ENCODE measurements at places on chromosomes 4 and X.
A peak's percentile ranks its signal among the peaks of the same experiment; 100 is the strongest.

DNA sequence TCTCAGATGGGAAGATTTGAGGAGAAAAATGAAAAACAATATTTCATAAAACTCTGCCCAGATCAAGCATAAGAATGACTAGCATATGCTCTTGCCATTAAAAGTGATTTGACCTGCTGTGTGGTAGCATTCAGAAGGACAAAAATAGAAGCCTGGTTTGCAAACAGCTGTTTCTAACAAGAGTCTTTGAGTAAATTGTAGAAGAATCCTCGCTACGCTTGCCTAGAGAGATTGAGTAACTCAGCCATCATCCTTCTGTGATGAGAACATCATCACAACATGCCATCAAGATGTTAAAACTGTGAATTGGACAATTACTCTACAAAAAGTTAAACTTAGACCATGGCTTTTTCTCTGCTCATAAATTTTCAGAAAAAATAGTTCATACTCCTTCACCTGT lies 168.9 kb upstream of the PUDP start:
- DNase-seq, result no peak

GRCh38 chrX:13754765-13755164 lies 20.2 kb downstream of the OFD1 start:
- DNase-seq, result no peak

GRCh38 chrX:133726642-133727041 lies 258.8 kb downstream of the GPC3 start:
- no peak for DNase-seq

DNA sequence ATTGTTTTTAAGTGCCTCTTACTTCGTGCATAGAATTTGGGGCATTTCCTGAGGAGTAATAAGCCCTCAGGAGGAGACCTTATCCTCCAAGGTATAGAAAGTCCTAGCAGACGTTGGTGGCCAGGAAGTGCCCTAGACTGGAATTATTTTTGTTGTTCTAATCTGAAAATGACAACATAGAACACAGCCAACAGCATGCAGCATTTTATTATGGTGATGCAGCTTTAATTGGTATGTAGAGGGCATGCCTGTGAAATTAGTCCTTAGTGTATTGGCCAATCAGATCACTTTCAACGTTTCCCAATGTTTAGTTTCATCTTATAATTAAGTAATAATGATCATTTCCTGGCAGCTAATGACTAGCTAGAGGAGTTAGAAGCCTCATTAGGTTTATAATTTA lies 199.2 kb downstream of the SHROOM3 start:
- DNase-seq, result no peak

DNA sequence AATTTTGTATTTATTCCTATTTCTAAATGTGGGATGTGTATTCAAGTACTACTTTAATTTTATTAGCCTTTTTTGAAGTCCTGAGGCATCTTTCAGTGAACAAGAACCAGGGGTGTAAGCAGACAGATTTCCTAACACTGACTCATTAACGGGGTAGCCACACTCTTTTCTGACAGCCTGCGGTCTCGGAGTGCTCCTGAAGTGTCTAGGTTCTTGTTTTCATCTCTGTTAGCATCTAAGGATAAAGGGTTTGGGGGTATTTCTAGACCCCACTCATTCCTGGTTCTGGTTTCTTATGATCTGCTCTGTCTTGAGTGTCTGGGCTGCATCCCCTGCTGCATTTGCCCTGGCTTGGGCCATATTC lies 71.9 kb downstream of the GC start:
- no peak for DNase-seq

GRCh38 chr4:7263166-7263565 lies 70.8 kb downstream of the SORCS2 start:
- no peak for DNase-seq

DNA sequence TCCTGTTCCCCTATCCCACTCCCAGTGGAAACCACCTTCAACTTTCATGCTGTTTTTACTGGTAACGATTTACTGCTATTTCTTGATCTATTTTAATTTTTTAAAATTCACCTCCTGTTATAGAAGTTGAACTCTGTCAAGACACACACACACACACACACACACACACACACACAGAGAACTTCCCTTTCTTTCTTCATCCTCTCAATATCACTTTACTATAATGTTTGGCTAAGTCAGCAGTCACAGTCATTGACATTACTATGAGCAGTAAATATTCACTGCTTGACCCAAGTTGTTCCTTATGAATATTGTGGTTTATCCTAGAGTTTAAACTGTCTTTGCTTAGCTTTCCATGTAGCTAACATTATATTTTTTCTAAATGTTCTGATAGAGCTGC lies 24.0 kb upstream of the SGMS2 start:
- DNase-seq, result no peak

- no peak for DNase-seq
Observed at GRCh38 chr4:123986268-123986798, 589.7 kb downstream of the SPRY1 start.

DNA sequence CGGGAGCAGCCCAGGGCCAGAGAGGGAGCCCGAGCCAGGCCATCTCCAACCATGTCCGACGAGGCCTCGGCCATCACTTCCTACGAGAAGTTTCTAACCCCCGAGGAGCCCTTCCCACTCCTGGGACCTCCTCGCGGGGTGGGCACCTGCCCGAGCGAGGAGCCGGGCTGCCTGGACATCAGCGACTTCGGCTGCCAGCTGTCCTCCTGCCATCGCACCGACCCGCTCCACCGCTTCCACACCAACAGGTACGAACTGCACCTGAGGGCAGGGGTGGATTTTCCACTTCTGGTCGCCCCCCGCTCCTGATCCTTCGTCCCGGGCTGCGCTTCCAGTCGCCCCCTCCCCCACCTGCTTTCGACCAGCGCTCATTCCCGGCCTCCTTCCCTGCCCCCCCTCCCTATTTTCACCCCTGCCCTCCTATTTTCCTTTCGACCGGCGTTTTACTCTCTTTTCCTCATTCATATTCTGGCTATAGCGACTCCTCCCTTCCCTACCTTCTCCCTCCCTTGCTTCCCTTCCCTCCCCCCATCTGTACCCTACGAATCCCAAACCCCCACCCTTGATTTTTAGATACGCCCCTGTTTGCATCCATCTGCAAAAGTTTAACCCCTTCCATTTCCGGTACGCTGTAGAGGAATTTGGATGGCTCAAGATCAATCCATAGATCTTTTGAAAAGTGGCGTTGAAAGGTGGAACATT lies 633 bp downstream of the FAM199X start:
- no peak for DNase-seq

GRCh38 chr4:106186201-106186600 lies 129.8 kb downstream of the TBCK start:
- DNase-seq, result no peak

GRCh38 chrX:11349661-11350337 lies 56.6 kb downstream of the AMELX start:
- no peak for DNase-seq

- no peak for DNase-seq
Observed at GRCh38 chr4:1202526-1203011, 30.2 kb upstream of the SPON2 start.

DNA sequence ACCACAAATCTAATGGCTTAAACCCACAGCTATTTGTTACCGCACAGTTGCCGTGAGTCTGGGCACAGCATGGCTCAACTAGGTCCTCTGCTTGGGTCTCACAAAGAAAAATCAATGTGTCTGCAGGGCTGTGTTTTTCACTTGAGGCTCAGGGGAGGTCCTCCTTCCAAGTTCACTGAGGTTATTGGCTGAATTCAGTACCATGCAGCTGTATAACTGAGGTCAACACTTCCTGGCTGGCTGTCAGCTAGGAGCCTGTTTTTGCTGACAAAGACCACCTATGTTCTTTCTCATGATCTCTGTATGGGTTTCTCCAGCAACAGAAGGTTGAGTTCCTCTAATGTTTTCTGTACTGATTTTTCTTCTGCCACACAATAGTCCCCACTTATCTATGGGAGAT lies 736.7 kb upstream of the PRKX start:
- DNase-seq, result no peak

DNA sequence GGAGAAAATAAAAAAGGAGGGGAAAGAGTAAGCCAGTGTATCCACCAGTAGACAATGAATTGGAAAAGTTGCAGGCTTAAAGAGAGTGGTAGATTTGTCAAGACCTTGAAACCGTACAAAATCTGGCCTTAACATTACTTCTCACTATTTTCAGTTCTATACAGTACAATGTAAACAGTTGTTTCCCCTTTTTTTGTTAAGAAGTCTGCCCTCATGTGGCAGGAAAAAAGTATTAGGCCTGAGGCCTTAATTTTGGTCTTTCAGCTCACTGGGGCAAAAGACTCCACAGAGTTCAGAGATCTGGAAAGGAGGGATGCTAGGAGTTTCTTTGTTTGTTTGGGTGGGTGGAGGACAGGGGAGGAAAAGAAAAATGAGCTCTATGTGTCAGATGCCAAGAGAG lies 92.8 kb upstream of the CCDC160 start:
- peak; percentile 25 for DNase-seq

DNA sequence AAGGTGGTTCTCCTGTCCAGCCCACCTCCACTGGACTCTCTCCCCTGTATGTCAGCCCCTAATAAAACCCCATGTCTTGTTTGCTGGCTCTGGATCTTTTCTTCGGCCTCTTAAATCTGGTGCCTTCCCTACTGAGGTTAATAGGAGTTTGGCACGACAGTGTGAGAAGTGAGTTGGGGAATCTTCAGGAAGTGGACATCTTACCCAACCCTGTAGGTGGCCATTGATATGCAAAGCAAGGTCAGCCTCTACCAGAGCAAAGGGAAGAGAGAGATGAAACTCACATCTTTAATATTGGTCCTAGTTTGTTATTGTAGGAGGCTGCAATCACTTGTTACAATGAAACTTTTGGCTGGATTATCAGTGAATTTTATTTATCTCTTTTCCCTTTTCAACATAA lies 111.7 kb downstream of the CHRDL1 start:
- DNase-seq, result no peak

DNA sequence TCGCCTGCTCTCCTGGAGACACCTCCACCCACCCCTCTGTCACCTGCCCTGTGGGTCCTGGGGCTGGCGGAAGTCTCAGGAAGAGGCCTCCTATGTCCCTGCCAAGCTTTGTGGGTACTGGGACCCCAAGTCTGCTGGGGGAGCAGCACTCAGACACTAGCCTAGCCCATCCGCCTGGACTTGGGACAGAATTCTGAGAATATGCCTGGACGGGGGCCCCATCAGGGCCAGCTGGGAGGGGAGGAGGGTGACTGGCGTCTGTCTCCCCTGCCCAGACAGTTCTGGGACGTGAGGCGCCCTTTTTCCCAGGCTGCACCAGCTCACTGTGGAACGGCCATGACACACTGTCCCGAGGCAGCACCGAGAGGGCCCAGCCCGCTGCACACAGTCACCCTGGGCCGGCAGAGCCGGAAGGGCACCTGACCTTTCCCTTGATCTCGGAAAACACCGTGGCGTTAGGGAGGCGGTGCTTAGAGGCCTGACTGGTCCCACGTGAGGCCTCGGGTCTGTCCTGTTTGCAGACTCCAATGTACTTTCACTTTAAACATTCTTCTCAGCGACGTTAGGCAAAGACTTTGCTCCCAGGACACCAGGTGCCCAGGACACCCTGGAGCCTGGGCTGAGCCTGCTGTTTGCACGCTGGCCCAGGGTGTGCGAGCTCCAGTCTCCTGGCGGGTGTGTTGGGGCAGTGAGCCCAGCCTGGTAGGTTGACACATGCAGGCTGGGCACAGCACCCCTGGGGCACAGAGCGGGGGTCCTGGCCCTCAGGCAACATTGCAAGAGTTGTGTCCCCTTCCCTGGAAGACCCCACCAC lies 700 bp downstream of the SLC26A1 start:
- no peak for DNase-seq

DNA sequence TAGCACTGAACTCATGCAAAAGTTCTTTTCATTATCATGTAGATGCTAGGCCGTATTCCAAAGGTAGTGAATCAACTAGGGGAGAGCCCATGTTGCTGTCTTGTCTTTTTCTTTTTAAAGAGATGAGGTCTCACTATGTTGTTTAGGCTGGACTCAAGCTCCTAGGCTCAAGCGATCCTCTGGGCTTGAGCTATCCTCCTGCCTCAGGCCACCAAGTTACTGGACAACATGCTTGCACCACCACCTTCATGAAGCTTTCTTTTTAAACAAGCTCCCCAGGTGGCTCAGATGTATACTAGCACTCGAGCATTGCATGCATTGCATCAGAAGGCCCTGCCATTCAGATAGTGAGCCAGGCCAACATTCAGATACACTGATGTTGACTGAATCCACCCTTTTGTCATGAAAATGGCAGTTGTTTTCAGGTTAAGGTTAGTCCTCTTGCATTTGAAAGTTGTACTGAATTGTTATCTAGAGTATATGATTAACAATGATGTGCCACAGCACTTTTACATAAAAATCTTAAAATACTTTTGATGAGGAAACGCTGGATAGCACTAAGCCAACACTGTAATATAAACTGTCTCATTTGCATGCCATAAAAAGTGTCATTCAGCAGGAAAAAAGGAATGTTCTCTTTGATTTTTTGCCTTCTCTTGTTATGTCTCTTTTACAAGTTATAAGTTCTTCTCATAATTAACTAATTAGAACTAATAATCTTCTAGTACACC lies 76.7 kb downstream of the FNIP2 start:
- DNase-seq, result no peak

DNA sequence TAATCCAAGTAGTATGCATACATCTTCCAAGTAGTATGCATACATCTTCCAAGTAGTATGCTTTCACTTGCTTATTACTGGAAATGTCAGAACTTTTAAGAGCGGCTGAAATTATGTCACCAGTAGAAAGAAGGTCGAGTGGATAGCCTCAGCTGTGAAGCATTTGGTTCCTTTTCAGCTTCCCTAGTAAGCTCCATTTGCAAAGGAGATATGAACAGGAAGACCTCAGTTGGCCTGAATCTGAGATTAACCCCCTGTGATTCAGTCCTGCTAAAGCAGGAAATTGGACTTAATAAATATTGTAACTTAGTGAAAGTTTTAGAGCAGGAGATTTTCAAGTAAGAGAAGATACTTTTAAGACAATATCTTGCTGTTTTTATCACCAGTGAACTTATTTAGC lies 48.1 kb downstream of the PCDH7 start:
- no peak for DNase-seq

GRCh38 chrX:139725720-139726119 lies 17.8 kb upstream of the MCF2 start:
- no peak for DNase-seq

DNA sequence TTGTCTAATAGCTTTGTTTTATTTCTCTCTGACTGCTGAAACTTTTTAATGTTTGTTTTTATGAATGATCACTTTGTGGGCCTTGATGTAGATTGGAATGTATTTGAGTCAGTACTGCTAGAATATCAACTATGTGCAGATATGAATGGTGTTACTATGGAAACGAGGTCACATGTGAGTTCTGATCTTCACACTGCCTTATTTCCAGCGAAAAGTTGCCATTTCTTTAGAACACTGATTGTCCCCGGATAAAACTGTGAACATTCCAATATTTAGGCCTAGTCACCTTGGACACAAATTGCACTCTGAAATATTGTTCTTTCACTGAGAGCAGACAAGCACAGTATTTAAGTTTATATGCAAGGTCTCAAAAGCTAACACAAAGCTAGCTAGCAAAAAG lies 27.2 kb upstream of the MAGED1 start:
- DNase-seq, result no peak

GRCh38 chr4:88606832-88607231 lies 14.6 kb downstream of the HERC3 start:
- no peak for DNase-seq
